ENCODE measurements at places on chromosomes 7 and 10.

DNA sequence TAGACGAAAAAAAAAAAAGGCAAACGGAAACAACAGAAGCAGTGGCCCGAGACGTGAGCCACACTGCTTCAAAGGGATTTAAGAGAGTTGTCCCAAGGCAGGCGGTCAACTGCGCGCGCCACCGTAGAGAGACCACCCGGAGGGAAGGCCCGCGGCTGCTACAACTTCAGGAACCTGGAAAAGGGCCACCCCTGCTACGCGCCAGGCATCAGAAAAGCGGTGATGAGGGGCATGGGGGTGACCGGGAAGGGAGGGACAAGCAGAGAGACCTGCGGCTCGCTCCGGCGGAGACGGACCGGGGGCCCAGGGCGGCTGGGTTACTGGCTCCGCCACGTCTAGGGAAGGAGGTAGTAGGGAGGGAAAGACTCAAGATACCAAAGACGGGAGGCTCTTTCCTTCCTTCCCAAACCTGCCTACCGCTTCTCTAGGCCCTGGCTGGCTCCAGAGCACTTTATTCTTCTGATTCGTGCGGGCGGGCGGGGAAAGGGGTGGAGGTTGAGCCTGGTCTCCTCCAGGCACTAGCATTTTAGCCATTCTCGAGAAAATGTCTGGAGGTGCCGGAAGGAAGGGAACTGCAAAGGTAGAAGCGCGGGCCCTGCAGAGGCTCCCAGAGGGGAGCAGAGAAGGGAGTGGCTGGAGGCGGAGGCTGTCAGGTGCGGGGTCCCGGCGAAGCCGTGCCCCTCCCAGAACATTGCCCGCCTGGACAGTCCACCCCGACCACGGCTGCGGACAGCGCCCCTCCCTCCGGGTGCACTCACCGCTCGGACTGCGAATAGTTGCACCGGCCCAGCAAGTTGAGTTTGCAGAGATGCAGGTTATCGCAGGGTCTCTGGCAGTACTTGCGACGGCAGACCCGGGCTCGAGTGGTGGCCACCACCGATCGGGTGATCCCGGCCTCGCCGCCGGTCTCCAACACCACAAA lies 993 bp downstream of the ZC3HAV1 start:
- DNase-seq, result no peak

GRCh38 chr7:70419526-70420380 lies 712.2 kb upstream of the GALNT17 start:
- DNase-seq, result no peak

GRCh38 chr10:13674645-13675588 lies 88.2 kb downstream of the PRPF18 start:
- no peak for DNase-seq

DNA sequence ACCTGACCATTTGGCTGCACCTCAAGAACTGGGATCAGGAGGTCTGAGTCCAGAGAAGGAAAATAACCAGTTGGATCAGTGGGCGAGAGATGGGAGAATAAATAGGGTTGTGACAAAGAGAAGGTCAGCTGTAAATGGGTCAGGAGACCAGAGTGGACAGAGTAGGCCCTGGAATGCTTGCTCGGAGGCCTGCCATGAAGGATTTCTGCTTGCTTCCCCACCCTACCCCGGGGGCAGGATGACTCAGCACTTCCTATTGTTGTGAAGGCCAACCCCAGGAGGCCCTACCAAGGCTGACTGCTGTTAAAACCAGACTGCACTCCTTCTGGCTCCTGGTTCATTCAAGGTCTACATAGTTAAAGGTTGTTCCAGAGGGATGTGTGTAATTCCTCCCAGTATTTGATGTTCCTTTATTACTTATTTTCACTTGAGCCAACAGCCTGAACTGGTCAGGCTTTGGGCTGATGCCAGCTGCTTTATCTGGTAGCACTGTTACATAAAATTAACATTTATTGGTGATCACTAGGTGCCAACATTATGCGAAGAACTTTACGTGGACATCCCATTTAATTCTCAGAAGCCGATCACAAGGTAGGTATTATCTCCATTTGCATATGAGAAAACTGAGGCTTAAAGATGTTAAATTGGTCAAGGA lies 27.3 kb upstream of the IFRD1 start:
- DNase-seq, result no peak
